ENCODE measurements at places on chromosomes 4 and X.
A peak's percentile ranks its signal among the peaks of the same experiment; 100 is the strongest.

DNA sequence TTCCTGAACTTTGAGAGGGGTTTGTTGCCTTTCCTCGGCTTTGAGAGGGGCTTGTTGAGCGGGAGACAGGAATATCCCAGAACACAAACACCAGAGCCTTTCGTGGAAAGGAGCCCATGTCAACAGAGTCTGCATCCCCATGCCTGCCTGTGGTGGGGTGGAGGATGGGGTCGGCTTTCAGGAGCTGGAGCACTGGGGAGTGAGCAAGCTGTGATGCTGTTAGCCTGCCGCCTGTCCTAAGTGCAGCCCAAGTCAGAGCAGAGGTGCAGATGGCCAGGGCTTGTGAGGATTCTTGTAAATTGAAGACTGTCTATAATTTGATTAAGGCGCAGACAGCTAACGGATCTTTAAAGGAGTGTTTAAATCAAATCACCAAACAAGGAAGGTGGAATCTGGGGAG, 103.3 kb upstream of the ANK2 start:
- DNase-seq = no peak

GRCh38 chr4:6749340-6750171, 33.0 kb upstream of the KIAA0232 start:
- DNase-seq = no peak

DNA sequence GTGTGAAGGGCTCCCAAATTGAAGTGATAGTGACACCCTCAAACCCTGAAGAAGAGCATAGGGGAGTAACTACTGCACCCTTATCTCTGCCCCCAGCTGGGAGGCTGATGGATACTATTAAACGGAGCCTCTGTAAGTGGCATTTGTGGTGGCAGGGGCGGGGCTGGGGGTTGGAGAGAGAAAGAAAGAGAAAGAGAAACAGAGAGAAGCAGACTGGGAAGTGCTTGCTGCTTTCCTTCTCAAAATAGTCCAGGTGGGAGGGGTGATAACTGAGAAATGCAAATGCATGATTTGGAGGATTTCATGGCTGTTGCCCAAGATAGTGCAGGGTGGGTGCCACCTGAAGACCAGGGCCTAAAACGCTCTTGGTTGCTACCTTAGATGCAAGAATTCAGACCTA, 253.5 kb upstream of the GATB start:
- DNase-seq = no peak

GRCh38 chrX:114952696-114953095, 64.7 kb downstream of the IL13RA2 start:
- no peak for DNase-seq

DNA sequence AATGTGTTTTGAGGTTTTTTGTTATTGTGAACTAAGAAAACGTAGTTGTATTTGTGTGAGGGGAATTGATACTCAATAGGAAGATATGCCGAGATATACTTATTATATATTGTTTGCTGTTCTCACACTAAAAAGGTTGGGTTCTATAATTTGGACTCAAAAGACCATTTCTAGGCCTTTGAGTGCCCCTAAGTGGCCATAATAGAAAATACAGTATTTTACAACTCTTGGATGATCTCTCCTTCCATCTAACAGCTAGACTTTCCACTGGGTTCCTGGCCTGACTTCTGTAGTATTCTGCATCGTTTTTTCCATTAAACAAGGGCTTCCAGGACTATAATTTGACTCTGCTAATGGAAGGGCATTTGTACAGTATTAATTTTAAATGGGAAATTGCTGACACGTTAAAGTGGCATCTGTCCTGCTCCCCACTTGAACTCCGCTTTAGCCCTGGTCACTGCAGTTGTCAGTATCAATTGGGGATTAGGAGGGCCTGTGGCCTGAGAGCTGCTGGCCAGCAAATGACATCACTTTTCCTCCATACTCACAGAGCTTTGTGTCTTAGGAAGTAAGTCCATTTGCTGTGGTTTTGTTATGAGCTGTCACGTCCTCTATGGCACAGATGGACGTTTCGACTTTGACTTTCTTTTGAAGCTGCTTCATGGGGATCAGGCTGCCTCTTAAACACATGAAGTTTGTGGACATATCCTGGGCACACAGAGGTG, 176.9 kb downstream of the SLIT2 start:
- DNase-seq = no peak

GRCh38 chr4:161448550-161449180, 715.1 kb downstream of the FSTL5 start:
- DNase-seq = no peak

DNA sequence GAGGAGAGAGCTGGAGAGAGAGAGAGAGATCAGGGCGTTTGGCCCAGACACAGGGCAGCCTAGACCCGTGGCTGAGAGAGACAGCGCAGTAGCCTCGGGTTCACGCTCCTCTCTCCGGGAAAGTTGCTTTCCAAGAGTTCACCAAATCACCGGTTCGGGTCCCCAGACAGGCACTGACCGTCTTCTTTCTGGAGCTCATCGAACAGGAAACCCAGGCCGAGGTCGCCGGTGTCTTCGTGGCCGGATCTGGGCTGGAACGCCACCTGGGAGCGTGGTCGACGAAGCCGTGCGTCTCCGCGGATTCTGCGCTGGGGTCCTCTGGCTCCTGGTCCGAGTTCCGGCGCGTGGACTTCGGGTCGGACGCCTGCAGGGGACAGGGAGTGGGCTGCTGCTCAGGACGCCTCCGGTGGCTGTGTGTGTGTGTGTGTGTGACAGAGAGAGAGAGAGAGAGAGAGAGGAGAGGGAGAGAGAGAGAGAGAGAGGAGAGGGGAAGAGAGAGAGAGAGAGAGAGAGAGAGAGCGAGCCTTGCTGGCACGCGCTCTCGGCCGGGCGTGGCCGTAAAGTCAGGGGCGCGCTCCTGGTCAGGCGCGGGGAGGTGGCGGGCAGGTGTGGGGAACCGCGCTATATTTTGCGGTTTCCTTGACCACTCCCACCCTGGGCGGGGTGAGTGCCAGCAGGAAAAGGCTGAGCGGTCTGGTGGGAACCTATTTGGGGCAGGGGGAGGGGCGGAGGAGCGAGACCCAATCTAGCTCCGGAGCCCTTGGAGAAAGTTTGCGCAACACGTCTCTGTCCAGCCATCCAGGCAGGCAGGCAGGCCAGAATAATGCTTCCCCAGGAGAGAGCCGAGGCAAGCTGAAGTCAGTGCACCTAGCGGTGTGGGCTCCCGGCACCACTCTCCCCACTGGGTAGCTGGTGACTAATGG, 62.1 kb downstream of the RHOXF2B start:
- no peak for DNase-seq

GRCh38 chr4:119135721-119136121, at the start of gene MYOZ2:
Gene MYOZ2 (plus strand): TSS chr4:119135832. CDS start chr4:119136526, 694 bp downstream.
- DNase-seq = no peak

DNA sequence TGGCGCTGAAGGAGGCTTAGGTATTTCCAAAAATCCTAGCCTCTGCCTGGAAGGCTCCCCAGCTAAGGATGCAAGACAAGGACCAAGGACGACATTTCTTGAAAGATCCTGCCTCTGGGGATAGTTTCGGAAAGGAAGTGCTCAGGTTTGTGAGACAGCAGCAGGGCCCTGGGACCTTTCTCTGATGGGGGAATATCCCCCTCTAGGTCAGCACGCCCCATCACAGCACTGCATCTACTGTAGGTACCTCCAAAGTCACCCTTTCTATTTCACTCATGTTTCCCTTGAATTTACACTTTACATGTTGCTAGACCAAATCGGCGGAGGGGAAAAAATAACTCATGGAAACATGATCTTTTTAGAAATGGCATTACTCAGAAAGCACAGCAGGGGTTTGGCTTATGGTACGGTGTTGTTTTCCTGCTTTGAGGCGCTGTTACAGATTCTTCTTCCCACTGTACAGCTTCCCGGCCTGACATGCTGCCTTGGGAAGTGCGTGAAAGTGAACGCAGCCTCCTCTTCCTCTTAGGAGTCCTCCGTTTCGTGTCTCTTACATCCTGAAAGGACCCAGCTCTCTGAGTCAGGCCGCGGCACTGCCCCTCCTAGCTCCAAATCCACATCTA, 77.2 kb upstream of the DHRSX start:
- peak; percentile 27 for DNase-seq

DNA sequence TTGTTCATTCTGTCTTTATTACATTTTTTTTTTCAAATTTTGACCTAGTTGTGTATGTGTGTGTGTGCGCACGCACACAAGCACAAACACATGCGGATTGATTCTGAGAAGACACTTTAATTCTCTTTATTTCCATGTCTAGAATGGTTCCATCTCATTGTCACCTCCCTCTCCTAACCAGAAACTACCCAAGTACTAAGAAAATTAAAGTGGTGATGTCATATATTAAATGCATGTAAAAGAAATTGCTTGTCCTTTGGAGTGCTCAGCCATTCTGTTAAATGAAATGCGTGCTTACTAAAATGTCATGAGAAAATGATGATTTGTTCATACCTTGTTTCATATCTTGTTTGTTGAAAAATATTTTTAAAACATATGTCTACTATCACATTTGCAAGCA, 1297.0 kb upstream of the TENM3 start:
- no peak for DNase-seq

DNA sequence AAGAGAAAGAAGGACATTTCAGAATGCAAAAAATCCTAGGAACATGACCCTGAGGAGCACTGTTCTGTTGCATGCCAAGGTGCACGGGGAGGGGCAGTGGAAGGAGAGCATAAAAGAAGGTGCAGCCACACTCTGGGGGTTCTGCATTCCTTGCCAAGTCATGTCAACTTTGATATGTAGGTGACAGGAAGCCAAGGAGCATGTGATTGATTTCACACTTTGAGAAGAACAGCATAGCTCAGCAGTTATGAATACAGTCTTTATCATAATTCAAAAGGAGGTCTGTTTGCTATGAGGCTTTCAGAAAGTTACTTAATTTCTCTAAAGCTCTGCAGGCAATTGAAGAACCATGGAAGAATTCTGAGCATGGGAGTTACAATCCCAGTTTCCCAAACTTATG, 50.6 kb downstream of the SCFD2 start:
- DNase-seq = no peak

- DNase-seq = peak; percentile 20
These were observed 46.7 kb downstream of the ENPP6 start for GRCh38 chr4:184171011-184171410.

DNA sequence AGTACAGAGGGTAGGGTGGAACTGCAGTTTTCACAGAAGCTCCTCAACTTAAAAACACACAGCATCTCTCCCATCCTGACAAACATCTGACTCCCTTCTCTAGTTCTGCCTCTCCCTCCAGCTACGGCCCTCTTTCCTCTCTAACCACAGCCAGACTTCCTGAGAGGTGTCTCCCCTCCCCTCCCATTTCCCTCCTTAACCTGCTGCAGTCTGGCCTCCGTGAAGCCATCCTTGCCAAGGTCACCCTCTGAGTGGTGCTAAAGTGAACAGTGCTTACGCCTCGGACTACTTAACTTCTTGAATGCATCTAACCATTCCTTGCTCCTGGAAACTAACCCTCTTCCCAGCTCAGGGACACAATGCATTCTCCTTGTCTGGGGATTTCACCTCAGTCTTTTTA, 53.3 kb downstream of the RTL5 start:
- no peak for DNase-seq

GRCh38 chrX:11190745-11191510, 79.8 kb downstream of the HCCS start:
- no peak for DNase-seq

GRCh38 chr4:27714073-27714472, 853.4 kb downstream of the STIM2 start:
- DNase-seq = no peak

DNA sequence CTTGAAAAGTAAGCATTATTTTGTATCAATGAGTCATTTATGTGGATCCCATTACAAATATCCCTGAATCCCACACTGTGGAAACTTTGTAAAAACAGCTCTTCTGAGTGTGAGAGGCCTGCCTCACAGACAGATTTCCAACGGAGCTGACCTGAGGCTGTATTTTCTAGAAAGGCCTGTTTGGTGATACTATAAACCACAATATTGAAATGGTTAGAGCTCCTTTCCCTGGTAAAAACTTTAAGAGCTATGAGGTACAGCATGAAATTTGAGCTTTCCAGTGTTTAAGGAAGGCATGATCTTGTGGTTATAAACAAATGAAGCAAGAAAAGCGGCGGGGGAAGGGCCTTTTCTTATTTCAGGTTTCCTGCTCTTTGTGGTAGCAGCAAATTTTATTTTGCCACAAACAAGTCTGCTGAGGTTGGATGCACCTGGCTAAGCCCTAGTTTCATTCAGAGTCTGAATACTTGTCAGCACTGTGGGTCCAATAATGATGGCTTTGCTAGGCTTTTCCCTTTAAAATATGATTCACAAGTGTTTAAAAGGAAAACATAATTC, 86.8 kb upstream of the ETNPPL start:
- DNase-seq = peak; percentile 74

GRCh38 chr4:85968945-85969819, 390.7 kb downstream of the MAPK10 start:
- DNase-seq = peak; percentile 51

DNA sequence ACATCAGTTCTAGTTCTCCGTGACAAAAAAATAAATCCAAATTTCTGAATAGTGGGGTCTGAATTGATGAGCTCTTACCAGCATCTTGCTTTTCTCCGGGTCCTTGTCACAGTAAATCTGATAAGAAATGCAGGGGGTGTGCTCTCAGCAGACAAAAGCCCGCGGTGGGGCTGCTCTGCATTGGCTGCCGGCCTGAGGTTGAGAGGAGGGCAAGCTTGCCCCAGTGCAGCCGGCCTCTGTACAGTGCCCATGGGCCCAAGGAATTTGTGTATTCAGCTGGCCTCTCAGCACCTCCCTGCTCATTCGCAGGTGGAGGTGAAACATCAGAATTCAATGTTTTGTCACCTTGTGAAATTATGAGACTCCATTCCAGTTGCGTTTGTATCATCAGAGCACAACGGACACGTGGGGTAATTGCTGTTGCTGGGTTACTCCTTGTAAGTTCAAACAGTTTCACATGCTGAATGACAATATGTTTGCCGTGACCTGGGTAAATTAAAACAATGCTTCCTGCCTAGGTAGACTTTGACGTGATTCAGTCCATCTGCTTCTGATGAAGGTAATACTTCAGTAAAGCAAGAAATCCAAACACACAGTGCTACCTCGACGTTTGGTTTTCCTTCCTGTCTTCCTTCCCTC, 596.4 kb downstream of the MID1IP1 start:
- DNase-seq = no peak

- DNase-seq = no peak
These were observed 317.6 kb downstream of the DMD start for GRCh38 chrX:32893751-32894150.

- no peak for DNase-seq
These were observed 13.5 kb downstream of the EMCN start for GRCh38 chr4:100504086-100504874.

GRCh38 chr4:165382640-165383039, 3.8 kb downstream of the CPE start:
- no peak for DNase-seq

DNA sequence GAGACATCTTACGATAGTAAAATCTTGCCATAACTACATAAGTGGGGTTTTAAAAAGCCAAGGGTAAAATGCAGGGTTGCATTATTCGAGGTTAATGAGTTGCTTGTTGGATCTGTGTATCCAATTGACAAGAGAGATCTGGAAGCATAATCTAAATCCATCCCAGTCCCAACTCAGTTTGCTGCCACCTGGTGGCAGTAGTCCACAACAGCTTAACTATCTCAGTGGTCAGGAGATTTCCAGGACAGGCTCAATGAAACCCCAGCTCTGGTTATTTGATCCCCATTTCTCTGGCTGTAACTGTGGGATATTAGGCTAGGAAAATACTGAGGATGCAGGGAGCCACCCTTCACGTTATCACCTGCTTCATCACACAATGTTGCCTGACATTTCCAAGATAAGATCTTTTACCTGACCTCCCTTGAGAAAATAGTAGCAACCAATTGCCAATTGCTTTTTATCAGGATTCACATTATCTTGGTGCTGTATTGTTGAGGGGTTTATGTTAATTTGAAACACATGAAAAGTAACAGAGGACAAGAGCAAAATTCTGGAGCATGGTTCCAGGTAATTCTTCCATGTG, 88.2 kb upstream of the TNIP3 start:
- peak; percentile 57 for DNase-seq
